AG08395 (cell line): ENCODE measurements at places on chromosomes 11 and 22.

DNA sequence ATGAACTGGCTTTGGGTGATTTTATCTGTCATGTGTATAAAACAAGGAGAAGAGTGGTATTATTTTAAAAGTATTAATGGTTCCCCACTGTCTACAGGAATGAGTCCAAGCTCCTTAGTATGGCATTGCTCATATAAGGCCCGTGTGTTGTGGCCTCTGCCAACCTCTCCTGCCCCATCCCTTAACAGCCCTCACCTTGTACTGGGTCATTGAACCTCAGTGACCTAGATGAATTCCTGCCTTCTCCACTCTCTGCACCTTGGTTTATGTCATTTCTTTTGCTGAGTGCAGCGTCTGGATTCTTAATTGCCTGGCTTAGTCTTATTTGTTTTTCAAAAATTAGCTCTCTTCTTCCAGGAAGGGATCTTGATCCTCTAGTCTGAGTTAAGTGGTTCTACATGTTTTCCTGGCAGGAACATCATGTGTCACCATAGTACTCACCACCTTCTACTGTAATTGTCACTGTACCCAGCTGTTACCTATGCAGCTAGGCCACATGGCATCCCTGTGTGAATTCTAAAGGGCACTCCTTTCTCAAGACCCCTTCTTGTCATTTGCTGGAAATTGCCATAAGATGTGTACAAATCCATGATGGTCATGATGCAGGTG lies 36.2 kb upstream of the POGLUT3 start:
- no peak for DNase-seq

DNA sequence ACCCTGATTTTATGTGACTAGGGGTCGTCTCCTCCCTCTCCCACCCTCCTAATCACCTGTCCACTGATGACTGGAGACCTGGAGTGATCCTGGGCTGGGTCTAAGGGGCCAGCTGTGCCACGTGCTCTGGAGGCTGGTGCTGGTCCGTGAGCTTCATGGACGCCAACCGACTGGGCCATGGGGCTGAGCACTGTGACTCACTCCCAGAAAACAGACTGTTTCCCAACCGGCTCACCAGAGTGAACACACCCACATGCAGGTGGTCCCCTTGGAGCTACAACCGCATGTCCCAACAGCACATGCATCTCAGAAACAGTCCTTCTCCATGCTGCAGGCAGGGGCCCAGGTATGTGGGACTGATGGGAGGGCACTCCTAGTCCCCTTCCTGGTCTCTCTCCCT lies 14.0 kb upstream of the LMO1 start:
- DNase-seq = no peak

GRCh38 chr22:38482662-38483308 lies 14.9 kb downstream of the KDELR3 start:
- no peak for DNase-seq

GRCh38 chr22:35663371-35663770 lies 15.1 kb downstream of the APOL6 start:
- DNase-seq = no peak

GRCh38 chr22:49412236-49412635 lies 415.4 kb downstream of the BRD1 start:
- no peak for DNase-seq

DNA sequence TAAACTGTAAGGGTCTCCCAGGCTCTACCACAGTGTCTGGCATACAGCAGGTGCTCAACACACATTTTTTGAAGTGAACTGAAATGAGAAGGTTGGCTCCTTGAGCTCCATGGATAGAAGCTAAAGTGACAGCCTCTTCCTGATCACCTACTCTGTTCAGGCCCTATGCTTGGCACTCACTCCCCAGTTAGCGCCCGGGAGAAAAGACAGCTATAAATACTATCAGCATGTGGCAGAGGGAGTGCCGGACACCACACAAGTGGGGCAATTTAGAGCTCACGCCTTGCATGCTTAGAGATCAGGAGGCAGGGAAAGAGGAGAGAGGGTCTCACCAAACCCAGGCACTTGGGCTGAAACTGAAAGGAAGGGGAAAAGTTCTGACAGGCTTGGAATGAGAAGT lies 195.5 kb downstream of the BUD13 start:
- no peak for DNase-seq

GRCh38 chr11:3184732-3185347 lies 19.7 kb upstream of the OSBPL5 start:
- DNase-seq = no peak

- DNase-seq = no peak
These were observed 25.4 kb upstream of the MYH9 start for GRCh38 chr22:36413022-36413775.

GRCh38 chr22:24207264-24208011 lies 26.2 kb downstream of the SUSD2 start:
- DNase-seq = no peak

- DNase-seq = no peak
These were observed 71.3 kb upstream of the FSHB start for GRCh38 chr11:30159546-30159945.

DNA sequence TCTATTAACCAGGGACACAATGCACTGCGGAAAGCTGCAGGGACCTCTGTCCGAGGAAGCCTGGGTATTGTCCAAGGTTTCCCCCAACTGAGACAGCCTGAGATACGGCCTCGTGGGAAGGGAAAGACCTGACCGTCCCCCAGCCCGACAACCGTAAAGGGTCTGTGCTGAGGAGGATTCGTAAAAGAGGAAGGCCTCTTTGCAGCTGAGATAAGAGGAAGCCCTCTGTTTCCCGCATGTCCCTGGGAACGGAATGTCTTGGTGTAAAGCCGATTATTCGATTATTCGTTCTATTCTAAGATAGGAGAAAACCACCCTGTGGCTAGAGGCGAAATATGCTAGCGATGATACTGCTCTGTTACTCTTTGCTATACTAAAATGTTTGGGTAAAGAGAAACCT lies 5.2 kb downstream of the BET1L start:
- no peak for DNase-seq

- DNase-seq = no peak
These were observed 31.1 kb downstream of the RPL3 start for GRCh38 chr22:39288135-39288898.

- DNase-seq = no peak
These were observed 22.7 kb downstream of the KCNJ4 start for GRCh38 chr22:38432264-38432663.
